ENCODE measurements at places on chromosomes 4 and X.

- no peak for DNase-seq
Observed at GRCh38 chr4:126593626-126594025, 1039.1 kb upstream of the INTU start.

GRCh38 chrX:116427978-116428377, 8.4 kb upstream of the SLC6A14 start:
- DNase-seq = no peak

DNA sequence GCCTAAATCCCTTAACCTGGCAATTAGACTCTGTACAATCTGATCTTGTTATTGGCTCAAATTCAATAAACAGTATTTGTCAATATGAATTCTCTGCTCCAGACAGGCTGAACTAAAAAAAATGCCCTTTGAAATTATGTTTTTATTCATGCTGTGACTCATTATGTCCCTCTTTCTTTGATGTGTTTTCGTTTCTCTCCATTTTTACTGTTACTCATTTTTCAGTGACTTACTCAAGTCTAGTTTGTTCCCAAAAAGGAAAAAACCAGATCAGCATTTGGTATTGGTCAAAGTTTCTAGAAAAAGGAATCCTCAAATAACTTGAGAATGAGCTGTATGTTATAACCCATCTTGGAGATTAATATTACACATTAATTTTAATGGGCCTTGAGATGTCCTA, 40.4 kb downstream of the UNC5C start:
- DNase-seq = no peak

GRCh38 chr4:188956566-188956965, 817.3 kb downstream of the TRIML1 start:
- DNase-seq = no peak

DNA sequence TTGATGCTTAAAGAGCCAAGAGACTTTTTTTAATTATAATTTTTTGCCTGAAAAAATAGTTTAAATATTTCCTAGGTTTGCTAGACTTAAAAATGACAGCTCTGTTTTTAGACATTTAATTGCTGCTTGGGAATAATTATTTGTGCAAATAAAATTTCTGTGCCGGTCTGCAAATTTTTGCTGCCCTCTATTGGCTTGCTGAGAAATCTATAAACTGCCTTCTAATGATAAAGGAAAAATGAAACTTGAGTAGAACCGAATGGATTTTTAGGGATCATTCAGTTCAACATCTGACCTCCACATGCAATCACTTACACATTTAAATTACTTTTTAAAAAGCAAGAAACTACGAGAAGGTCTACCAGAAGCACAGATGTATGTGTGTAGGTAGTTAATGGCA, 434.0 kb downstream of the FAM133A start:
- no peak for DNase-seq

DNA sequence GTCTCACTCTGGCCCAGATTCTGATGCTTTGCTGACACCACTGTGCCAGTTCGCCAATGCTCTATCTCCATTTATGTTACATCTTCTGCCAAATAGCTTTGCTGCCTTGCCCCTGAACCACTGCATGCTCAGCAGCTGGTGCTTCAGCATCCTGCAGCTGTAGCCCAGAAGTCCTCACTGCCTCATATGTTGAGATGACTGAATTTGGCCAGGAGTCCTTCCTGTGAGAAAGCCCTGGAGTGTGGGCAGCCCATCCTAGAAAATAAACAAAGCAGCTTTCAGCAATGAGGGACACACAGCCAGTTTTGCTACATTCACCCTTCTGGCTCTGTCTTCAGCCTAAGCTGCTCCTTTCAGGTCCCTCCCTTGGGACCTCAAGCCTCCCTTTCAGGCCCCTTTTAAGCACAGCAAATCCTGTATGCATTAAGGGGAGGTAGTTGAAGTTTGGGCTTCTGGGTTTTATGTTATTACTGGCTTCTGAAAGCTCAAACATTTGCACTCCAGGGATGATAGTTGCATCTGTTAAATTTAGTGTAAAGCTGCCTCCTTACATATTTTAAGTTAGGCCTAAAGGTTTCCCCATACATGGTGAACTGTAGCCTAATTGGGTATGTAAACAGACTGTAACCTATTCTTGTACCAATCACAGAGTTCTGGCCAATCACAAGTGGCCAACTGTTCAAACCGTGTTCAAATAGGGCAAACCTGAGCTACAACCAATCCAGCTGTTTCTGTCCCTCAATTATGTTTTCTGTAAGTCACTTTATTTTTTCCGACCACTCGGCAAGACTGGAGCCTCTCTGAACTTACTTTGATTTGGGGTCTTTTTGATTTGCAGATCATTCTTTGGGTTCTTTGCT, 2.1 kb upstream of the TMEM165 start:
- DNase-seq = no peak

- DNase-seq = no peak
Observed at GRCh38 chr4:6582889-6583490, 8.0 kb downstream of the MAN2B2 start.

DNA sequence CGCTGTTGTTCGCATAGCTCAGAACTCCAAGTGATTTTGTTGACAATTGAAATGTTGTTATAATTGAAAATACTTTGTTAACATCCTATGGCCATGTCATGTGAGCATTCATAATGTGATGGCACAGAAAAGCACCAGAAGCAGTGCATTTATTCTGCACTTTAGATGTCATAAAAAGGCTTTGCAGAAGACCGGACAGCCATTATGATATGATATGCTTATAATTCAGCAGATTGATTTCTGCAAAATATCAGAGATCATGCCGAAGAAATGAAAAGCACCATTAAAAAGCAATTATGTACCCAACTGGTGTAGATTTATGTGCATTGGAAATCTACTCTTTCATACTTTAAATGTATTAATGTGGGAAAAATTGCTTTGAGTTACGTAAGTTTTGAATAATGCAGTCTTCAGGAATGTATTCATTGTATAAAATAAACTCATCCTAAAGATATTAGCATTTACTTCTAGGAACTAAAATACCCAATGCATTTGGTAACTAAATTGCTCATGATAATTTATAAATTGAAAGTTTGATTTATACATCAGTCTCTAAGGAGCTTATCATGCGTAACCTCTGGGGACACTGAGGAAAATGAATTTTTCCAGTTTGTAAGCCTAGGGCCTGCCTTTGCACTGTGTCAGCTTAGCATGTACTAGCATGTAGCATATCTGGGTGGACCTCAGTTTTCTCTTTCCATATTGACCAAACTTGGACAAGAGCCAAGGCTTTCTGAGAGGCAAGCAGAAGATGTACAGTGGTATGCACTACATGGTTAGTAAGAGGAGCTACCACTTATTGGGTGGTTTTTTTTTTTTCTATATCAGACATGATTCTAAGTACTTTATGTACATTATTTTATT, 43.6 kb downstream of the TLR10 start:
- DNase-seq = no peak

DNA sequence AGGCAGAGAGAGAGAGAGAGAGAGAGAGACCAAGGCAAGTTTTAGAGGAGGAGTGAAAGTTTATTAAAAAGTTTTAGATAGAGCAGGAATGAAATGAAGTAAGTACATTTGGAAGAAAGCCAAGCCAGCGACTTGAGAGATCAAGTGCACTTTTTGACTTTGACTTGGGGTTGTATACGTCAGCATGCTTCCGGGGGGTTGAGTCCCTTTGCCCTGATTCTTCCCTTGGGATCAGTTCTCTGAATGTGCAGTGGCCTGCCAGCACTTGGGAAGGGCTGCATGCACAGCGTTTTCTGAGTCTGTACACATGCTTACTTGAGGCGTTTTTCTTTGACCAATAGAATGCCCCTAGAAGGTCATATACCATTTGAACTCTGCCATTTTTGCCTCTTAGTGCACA, 400.5 kb downstream of the PDGFC start:
- no peak for DNase-seq

DNA sequence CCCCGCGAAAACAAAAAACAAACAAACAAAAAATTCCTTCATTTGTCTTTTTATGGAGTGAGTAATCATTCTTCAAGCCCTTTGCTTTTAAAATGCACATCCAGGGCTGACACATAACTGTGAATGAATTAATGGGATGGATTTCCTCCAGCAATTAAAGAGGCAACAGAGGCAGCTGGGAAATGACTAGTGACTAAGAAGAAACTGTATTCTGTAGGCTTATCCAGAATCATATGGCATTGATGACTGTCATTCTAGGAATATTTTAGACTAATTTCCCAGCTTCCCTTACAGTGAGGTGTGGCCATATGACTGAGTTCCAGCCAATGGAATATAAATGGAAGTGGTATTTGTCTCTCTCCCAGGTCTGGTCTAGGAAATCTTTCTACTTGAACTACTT, 46.8 kb upstream of the PDE5A start:
- no peak for DNase-seq

- DNase-seq = no peak
Observed at GRCh38 chr4:90209922-90210321, 82.7 kb downstream of the CCSER1 start.

DNA sequence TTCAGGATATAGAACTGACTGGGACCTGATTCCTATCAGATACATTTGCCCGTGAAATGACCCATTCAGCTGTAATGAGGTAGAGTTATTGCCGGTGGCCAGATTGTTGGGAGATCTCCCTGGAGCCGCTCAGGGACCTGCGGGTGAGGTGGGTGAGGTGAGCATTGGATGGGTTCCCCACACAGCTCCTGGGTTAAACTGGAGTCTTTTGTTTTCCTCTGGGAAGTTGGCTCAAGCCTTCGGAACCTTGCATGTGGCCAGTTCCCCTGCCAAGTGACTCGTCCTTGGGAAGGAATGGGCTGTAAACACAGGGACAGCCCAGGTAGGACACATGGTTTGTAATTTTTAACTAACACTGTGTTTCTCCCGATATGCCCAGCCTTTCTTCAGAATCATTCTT, 31.6 kb upstream of the KIT start:
- no peak for DNase-seq

- DNase-seq = no peak
Observed at GRCh38 chrX:81082649-81083048, 119.1 kb downstream of the HMGN5 start.

DNA sequence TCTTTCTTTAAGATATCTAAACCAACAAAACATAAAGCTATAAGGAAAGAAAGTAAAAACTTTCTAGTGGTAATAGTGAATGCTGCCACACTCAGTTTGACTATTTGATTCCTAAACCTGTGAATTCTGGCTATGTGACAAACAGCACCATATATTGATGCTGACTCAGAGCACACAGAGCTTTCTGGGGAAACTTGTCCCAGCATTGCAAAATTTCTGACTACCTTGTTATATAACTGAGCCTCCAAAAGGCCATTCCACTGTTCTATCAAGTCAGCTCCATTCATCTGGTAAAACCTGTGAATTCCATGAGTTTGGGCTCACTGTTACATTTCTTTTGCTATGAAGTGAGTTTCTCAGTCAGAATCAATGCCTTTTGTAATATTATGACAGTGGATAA, 1229.7 kb downstream of the PCDH18 start:
- no peak for DNase-seq

DNA sequence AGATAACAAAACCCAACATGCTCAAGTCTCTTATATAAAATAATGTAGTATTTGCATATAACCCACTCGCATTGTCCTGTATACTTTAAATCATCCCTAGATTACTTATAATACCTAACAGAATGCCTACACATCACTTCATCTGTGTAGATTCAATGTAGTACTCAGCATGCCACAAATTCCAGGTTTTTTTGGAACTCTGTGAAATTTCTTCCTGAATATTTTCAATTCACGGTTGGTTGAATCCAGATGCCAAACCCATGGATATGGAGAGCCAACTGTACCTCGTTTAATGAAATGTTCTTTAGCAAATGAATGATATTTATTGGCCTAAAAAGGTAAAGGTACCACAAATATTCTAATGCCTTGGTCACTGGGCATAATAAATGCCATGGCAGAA, 24.8 kb downstream of the CCNI start:
- no peak for DNase-seq

GRCh38 chr4:119894650-119895208, 171.9 kb downstream of the MAD2L1 start:
- no peak for DNase-seq

DNA sequence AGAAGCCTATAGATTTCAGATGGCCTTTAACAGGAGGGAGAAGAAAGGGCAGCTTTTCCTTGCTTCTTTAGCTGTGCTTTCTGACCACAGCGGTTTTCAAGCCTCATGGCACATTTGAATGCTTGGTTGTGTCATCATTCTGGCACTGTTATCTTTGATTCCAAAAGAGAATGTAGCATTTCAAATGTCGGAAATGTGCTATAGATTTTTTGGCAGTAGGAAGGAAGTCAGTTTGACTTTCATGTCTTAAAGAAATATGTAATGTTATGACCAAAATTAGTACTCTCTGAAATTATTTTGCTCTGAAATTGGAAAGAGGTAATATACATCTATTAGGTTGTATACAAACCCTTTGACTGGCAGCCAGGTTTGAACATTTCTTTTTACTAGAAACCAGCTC, 171.9 kb downstream of the TENM3 start:
- no peak for DNase-seq

DNA sequence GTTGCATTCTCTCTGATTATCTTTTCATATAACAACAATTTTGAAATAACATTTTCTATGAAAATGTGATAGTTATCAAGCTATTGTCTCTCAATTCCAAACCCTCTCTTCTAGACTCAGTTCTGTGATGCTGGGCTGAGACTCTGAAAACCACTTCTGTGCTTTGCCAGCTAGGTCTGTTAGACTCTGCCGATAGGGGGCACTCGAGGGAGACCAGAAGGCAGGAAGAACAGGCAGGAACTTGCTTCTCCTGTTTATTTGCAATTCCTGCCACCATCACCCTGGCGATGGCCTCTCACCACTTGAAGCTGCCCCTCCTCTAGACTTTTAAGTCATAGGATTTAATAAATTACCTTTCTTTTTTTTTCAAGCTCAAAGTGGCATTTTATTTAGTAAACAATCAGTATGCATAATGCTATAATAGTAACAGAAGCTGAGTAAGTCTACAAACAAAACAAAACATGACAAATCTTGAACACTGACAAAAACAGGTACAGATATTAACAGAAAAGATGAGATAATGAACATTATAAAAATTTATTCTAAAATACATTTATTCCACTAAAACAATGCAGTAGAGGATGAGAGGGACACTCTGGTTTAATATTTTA, 49.7 kb downstream of the RASL11B start:
- no peak for DNase-seq

DNA sequence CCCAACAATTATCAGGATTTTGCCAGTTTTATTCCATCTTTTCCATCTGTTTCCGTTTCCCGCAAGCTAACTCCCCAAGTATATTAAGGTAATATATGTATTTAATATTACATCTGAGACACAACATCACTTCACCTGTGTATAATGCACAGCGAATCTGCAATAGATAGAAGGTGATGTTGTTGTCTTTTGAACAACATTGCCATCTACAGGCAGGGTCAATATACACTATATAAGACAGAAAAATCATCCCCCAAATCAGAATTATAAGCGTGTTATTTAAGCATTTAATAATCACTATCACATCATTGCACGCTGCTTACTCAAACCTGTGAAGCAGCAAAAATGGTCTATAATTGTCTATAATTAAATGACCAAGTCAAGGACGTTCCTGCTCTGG, 1115.5 kb downstream of the NLGN4X start:
- DNase-seq = no peak

- DNase-seq = no peak
Observed at GRCh38 chr4:99827454-99827853, 10.8 kb downstream of the DAPP1 start.

- DNase-seq = no peak
Observed at GRCh38 chr4:107818301-107818910, 6.3 kb upstream of the SGMS2 start.

- no peak for DNase-seq
Observed at GRCh38 chrX:46967547-46967946, 55.3 kb downstream of the JADE3 start.

Data from cortex of kidney (tissue), 1 donor.